Activated T-helper 2 cell treated with anti-CD3 and anti-CD28 coated beads, Interferon-gamma antibody, Interleukin-2, Interleukin-4, amounts not matched to agents 10 μg/mL and 5 μg/mL and 100 μg/mL, durations not matched to agents 14 hours and 24 hours and 36 hours (primary cell): ENCODE measurements at places on chromosomes 6 and 20. TPM values are rescaled to one million over a fixed set of nuclear protein-coding genes. Genes with fewer than 3 reads are reported as not detected.

NCOA3 gene
- total RNA-seq: 119 and 126 TPM in 2 replicates

GRCh38 chr6:90177544-90178383, 118.9 kb downstream of the BACH2 start:
- DNase-seq: no peak

GRCh38 chr20:46974669-46975434, 80.2 kb downstream of the EYA2 start:
- DNase-seq: no peak

CST7 gene
- total RNA-seq: 115 and 121 TPM in 2 replicates

OR14J1 gene
- total RNA-seq: not detected in 2 replicates

DNA sequence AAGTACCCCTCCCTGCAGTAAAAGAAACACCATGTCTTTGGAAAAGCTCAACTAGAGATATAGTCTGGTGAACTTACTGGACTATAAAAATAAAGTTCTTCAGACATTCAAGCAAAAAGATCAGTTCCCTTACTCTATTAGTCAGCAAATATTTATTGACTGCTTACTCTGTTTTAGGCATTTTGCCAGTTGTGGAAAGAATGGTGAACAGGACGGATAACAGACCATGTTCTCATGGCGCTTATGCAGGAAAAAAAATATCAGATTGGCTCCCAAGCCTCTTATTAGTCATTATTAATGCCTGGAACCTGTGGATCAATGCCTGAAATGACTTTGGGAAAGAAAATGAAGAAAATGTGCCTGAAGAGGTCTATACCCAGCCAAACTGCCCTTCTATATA, 282.2 kb upstream of the EPHA7 start:
- no peak for DNase-seq

SPATA2 gene
- total RNA-seq: 8.3 and 8.5 TPM in 2 replicates

DNA sequence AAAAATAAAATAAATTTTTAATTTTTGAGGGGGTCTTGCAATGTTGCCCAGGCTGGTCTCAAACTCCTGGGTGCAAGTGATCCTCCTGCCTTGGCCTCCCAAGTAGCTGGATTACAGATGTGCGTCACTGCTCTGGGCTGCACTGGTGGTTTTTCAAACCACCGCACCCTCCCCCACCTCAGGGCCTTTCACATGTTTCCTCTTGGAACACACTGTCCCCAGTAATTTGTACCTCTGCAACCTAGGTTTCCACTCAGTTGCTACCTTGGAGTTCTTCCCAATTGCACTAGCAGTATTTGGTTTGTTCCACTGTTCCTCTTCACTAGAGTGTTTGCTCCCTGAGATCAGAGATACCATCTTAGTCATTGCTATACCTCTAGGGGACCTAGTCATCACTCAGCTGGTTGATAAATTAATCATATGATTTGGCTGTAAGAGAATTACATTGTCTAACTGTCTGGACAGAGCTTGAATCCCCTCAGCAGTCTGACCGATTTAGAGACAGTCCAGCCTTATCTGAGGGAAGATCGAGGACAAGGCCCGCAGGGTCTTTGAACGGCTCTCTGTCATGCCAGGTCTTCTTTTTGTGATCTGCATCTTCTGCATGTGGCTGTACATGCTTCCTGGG, 32.0 kb downstream of the CEP43 start:
- no peak for DNase-seq

SCRT2 gene
- total RNA-seq: not detected in 2 replicates

DNA sequence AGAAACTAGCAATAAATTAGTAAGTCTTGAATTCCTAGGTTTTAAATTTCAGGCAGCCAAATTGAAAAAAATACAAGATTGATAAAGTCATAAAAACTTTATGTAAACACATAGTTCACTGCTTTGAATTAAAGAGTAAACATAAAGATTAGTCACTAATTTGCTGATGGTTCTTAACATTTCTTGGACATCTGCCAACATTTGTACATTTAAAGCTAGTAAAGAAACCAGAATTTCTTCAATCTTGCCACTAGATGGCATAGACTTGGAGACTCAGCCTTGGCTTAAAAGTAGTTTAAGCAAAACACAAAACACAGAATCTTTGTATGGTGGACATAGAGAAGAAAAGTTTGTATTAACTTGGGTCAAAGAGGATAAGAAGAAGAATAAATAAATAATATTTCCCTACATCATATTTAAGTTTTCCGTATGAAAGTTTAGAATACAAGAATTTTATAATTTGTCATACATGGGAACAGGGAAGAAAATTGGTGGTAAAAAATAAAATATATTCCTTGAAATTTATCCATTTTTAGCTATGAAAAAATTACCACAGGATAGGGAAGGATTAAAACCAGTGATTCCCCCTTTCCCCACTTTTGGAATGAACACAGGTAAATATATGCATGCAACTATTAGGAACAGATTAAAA, 41.7 kb upstream of the FAM135A start:
- DNase-seq: no peak

HSPA1L gene
- 2.1 and 2.4 TPM in 2 replicates for total RNA-seq

HTR1E gene
- total RNA-seq: not detected in 2 replicates
